ENCODE measurements at places on chromosomes 3 and 15.
A peak's percentile ranks its signal among the peaks of the same experiment; 100 is the strongest.

DNA sequence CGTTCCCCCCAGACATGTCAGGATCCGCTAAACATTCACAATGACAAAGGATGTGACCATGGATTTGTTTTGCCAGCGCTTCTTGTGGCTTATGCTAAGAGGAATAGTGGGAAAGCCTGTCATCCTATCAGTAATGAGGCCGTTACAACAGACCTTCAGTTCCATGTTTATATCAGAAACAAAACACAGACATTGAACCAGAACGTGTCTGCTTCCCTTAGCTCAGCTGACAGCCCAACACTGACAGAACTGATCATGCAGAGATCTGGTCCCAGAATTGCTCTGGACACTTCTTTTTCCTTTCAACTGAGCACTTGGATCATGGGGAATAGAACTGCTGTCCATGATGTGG, 58.3 kb upstream of the MYZAP start:
- no peak for DNase-seq

DNA sequence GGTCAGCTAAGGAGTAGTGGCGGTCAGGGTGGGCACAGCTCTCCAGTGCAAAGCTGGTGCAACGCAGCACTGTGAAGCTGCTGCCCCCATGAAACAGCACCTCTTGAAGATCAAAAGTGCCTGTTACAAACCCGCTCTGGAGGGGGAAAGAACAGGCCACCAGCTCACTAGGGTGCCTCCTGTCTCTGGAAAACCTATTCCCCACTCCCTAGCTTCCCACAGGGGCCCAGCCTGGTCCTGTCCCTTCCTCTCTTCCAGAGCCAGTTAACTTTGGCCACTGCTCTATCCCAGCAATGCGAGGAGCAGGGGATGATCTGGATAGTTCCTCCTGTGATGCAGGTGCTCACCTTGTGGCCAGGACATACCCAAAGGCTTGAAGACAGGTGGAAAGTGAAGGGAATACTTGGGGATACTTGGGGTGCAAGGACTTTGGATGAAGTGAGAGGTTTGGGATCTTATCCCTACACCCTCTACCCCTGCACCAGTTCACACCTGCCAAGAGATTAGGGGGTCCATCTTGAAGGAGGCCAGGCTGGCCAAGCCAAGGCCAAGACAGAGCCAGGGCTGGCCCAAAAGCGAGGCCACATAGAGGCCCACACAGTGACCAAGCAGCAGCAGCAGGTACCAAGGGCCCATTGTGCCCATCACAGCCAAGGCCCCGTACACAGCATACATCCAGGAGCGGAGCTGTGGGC, 4.2 kb downstream of the HHATL start:
- no peak for DNase-seq

DNA sequence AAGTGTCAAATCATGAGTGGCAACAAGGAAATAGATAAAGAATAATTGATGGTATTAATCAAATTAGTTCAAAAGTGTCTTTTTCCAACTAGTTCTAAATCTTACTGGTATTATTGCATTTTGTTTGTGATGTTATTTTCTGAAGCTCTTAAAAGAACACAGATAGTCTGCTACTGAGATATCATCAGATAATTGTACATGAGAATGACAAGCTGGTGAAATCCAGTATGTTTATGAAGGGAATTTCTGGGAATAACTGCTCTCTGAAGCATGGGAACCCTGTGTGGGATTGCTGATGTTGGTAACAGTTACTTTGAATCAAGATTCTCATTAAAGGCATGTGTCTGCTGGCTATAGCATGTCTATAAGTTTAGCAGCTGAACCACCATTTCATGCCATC, 190.3 kb upstream of the CDIN1 start:
- no peak for DNase-seq

DNA sequence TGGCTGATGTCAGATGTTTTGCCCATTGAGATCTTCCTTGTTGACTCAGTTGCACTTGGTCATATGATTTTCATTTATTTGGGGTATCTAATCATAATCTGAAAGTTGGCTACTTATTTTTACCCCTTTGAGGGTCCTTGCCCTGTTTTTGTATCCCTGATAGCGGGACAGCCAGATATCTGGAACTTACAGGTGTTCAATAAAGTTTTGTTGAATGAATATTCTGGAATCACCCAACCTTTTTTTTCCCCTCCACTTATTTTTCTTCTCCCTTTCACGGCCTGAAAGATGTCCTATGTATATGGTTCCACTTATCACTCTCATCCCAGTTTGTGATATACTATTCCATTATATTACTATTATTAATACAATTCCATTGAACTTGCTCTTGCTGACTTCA, 12.8 kb downstream of the CTNNB1 start:
- no peak for DNase-seq

- no peak for DNase-seq
These were observed 16.7 kb upstream of the GPR160 start for GRCh38 chr3:170021083-170021482.

DNA sequence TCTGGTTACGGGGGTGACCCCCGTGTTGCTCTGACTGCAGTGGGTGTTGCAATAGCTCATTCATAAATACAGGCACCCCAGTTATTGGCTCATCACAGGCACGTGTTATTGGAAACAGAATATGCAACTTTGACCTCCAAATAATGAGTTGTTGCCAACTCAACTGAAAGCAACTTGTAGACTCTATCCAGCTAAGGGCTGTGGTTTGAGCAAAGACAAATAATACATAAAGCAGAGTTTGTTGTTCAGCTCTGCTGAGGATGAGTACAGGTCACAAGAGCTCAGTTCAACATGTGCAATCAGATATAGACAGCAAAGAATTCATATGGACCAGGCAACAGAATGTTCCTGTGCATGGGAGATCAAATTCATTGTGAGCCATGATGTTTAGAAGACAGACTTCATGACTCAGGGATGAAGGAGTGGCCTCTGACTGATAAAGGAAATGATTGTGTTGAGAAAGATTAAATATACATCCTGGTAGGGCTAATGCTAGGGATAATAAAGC, 87.6 kb upstream of the LRIG1 start:
- no peak for DNase-seq

DNA sequence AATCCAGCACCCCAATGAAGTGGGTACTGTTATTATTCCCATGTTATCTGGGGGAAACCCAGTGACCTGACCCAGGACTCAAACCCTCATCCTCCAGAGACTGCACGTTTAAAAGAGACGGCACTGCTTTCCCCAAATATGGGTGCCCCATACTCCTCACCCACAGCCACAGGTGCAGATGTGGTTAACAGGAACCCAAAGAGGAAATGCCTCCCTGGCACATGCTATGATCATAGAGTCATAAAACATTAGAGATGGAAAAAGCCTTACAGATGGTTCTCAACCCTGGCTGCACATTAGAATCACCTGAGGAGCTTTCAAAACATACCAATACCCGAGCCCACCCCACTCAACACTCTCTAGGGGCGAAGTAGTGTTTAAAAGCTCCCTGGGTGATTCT, 111.5 kb downstream of the SEMA5B start:
- DNase-seq: no peak

GRCh38 chr15:96066126-96066525, 264.4 kb upstream of the NR2F2 start:
- DNase-seq: no peak

DNA sequence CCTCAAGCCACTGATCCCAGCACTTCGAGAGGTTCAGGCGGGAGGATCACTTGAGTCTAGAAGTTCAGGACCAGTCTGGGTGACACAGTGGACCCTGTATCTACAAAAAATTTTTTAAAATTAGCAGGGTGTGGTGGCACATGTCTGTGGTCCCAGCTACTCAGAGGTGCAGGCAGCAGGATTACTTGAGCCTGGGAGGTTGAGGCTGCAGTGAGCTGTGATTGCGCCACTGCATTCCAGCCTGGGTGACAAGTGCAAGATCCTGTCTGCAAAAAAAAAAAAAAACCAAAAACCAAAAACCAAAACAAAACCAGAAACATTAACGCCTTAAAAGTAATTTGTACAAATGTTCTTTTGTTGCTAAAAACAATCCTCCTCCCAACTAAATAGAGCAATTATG, 27.9 kb upstream of the SLC12A8 start:
- no peak for DNase-seq

DNA sequence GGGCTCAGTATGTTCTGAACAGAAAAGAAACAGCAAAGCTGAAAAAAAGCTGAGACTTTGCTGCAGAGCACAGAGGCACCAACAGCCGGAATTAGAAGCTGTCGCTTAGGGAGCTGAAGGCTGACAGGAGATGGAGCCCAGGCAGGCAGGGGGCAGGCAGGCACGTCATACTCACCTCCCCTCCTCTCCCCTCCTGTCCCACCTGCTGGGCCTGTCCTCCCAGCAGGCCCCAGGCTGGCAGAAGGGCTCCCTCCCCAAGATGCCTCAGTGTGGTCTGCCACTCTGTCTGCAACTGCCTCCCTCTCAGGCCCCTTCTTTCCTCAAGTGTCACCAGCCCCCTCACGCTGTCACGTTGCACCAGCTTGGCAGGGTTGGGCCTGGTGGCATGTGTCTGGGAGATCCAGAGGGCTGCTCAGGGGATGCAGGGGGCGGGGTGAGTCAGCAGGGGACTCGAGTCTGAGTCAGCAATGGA, 3.2 kb upstream of the ANKRD63 start:
- DNase-seq: no peak

- DNase-seq: peak; percentile 50
These were observed 28.8 kb downstream of the KNG1 start for GRCh38 chr3:186746008-186746407.

DNA sequence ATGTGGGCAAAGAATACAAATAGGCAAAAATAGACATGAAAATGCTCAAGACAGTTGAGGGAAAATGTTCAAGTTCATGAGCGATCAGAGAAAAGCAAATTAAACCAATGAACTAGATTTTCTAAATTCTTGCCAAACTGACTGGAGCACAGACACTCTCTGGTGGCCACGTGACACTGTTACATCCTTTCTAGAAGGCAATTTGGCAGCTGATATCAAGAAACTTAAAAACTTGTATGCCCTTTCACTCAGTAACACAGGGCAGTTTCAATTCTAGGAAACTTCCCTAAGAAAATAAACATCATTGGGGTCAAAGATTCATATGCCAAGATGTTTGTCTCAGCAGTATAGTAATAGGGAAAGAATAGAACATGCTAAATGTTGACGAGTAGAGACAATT, 52.2 kb downstream of the ABHD5 start:
- no peak for DNase-seq

DNA sequence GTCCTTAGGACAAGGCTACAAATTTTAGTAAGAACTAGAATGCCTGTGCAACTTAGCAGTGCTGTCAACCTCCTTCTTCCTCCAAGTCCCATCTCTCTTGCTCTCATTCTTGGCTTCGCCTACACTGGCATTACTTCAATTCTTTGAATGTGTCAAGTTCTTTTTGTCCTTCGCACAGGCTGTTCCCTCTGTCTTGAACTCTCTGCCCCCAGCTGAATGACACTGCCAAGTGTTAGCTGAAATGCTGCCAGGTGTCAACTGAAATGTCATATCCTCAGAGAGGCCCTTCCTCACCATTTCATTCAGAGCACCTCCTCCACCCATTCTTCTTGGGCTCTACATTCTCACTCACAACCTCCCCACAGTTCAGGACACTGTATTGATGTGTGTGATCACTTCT, 48.8 kb upstream of the PSMD6 start:
- DNase-seq: no peak

- DNase-seq: no peak
These were observed 21.7 kb upstream of the CCDC39 start for GRCh38 chr3:180700941-180701340.

DNA sequence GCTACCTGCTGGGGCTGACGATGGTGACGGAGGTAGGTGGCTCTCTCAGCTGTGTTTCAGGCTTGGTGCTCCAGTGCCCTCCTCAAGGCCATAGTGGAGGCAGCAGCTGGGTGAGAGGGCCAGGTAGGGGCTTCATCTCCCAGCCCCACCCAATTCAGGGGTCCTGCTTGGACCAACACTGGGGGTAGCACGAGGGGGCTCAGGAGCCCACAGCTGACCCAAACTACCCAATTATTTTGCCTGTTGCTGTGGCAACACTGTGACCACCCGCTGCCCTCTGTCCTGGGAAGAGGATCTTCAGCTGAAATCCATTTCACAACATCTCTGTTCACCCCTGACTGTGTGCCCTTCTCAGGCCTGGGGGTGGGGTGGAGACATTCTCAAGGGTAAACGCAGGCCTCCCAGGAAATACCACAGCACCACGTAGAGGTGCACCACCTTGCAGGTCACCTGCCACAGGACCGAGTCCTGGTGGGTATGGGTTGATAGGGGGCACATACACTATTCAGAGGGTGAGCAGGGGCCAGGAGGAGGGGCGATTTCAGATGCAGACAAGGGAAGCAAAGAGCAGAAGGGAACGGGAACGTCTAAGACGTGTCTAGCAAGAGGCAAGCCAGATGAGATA, 62.7 kb downstream of the GRIP2 start:
- DNase-seq: no peak

- no peak for DNase-seq
These were observed 6.4 kb downstream of the MYL3 start for GRCh38 chr3:46856576-46857471.

GRCh38 chr3:138949445-138950005, 2.5 kb downstream of the FOXL2NB start:
- no peak for DNase-seq

- no peak for DNase-seq
These were observed 27.8 kb downstream of the PDE8A start for GRCh38 chr15:85009435-85009834.

- DNase-seq: no peak
These were observed 2.3 kb upstream of the C3orf62 start for GRCh38 chr3:49279376-49279775.

DNA sequence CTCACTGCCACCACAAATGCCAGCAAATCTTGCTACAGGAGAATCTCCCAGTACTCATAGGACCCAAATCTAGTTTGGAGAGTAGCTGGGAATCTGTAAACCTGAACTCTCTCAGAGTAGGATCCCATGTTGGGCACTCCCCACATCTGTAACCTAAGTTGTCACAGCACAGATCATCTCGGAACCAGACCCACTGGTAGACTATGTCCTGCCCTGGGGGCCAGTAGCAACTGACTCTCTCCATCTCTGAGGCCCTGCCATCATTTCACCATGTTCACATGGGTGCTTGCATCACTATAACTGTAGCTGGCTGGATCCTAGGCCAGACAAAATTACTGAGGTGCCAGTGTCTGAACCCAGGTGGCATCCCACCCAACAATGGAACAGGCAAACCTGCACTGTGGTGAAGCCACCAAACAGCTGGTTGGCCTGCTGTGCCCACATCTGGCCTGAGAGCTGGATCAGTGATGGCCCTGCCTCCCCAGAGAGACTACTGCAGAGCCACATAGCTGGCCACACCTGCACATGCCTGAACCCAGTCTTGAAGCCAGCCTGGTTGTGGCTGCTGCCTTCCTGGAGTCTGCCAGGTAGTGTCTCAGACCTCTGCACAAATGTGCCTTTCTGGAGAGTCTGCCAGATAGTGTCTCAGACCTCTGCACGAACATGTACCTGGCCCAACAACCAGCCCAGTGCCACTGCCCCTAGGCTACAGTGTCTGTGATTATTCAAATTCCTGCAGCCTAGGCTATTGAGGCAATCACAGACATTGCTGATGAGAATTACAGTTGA, 82.0 kb downstream of the ISL2 start:
- DNase-seq: no peak

All from glomerular endothelial cell (primary cell).